ENCODE measurements at places on chromosomes 7 and 10.

DNA sequence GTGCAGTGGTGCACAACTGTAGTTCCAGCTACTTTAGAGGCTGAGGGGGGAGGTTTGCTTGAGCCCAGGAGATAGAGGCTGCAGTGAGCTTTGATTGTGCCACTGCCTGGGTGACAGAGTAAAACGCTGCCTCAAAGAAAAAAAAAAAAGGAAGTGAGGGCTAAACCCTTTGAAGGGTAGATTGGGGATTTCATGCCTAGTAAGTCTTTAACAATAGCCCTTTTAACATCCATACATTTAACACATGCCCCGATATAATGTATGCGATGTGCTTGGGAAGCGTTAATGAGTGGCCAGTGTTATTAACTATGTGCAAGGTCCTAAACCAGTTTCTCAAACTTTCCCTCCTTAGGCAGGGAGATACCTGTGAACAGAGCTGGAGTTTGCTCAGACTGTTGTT is 229.2 kb upstream of the HPS1 start:
- no peak for DNase-seq

DNA sequence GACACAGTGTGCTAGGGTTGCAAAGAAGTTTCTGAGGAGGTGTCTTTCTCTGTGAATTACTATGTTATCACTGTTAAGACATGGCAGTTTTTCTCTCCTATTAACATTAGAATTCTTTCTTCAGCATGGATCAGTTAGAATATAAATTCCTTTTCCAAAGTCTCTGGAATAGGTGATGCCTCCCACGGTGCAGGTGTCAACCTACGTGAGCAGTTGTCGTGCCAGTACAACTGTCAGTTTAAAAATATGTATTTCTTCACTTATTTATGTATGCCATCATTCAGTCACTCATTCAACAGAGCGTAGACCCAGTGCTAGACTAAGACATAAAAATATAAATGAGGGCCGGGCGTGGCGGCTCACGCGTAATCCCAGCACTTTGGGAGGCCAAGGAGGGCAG is 83.5 kb downstream of the TACC2 start:
- no peak for DNase-seq

- DNase-seq, result no peak
Observed at GRCh38 chr10:118892255-118892654, 137.3 kb upstream of the NANOS1 start.

DNA sequence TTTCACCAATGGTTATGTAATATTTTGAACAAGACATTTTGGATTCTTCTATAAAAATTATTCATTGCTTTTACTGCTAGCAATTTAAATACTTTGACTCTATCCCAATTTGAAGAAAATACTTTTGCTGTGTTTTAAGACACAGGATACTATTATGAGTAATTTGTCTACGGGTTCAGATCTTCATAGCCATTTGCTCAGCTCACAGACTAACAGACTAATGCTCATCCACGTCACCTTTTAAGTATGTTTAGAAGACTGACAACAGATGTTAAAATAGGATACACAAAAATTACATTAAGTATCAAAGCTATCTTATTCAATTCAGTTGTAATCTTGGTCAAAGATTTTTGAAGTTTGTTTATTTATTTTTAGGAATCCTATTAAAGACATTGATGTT is 251.3 kb upstream of the CHRM2 start:
- DNase-seq, result no peak

GRCh38 chr10:132860532-132860931 is 74.6 kb upstream of the NKX6-2 start:
- DNase-seq, result no peak

- no peak for DNase-seq
Observed at GRCh38 chr10:74145133-74145532, 5.5 kb downstream of the AP3M1 start.

- DNase-seq, result no peak
Observed at GRCh38 chr7:36746347-36746746, 22.1 kb upstream of the AOAH start.

- DNase-seq, result no peak
Observed at GRCh38 chr7:87316846-87317552, 28.5 kb upstream of the CROT start.

DNA sequence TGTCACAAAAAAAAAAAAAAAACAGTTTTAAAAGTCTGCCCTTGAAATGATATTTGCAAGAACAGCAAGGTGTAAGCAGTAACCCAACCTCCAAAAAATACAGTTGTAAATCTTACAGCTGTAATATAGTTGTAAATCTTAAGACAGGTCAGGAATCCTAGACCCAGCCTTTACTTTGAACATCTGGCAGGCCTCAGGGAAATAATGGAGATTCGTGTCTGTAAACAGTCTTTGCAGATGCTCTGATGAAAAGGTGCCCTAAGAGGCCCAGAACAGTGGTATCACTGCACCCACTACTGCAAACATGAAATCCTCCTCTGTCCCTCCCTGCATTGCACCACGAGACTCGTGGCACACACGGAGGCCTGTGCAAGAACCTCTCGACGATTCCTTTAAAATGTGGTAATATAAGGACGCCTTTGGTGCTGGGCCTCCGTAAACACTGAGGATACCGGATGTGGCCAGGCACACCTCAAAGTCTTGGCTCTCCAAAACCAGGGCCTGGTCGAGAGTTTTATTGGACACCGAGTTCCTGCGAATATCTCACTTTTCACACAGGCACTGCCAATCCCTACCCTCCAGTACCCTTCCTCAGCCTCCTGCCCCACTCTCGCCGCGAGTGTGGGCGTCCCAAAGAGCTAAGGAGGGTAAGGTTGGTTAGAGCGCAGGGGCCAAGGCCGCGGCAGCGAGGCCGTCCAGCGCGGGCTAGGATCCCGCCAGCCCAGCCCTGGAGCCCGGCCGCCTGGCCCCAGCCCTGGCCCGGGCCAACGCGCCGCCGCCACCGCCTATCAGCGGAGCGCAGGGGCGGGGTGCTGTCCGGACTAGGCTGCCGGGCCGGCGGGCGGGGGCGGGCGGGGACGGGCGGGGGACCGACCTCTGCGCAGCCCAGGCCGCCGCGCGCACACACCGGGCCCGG is at the start of gene REEP3:
Gene REEP3 (plus strand): TSS at position 902 of the 916 bp plus-strand sequence. CDS start 145 bp downstream, outside the sequence.
- DNase-seq, result no peak

DNA sequence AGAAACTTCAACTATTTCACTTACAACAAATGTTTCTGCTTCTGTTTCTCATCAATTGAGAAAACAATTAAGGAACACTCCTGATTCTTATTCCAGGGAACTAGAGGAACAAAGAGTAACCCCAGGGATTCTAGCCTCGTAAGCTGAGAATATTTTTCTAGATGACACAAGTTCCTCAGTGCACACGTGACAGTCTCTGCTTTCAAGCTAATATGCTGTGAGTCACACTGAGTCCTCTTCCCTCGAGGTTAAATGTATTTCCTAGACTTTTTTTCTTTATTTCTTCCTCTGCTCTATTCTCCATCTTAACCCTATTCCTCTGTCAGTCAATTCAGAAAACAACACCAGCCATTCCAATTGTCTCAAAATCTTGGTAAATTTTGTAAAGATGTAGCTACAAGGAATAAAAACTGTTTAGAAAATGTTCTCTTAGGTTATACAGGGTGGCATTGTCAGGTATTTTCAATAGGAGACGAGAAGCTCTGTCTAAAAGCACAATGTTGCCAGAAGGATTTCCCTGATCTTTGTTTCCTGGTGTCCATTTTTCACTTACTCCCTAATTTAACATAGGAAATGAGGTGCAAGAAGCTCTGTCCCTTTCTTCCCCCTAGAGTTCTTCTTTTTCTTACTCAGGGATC is 5.8 kb upstream of the C1GALT1 start:
- no peak for DNase-seq

DNA sequence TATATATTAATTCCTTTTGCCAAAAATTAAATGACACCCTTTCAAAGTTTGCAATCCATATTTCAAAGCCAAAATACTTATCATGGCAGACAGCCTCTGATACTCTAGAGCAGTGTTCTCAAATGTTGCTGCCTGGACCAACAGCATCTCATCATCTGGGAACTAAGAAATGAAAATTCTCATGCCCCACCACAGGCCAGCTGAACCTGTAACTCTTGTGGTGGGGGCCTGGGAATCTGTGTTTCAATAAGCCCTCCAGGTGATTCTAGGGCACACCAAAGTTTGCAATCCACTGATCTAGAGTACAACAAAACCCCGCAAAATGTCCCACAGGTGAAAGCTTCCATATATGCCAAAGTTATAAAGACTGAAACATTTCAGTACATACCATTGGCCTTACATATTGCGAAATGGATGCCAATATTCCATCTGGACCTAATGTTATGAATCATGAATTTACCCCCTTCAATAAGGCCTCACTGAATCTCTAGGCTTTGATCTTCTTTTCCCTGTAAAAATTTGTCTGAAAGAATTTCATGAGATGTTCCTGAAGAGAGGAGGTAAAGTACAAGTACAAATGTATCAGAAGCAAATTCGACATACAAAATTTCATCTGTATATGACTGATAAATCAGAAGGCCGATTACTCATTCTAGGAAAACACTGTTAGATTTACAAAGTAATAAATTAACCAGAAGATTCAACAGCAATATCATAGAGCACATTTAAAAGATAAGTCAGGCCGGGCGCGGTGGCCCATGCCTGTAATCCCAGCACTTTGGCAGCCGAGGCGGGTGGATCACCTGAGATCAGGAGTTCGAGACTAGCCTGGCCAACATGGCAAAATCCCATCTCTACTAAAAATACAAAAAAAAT is 25.3 kb upstream of the EPC1 start:
- no peak for DNase-seq

- peak; percentile 5 for DNase-seq
Observed at GRCh38 chr10:16381083-16381482, 55.7 kb upstream of the PTER start.

Measured in NCI-H1417 treated with DMSO at 0.1 percent for 48 hours (cell line).